NCI-H748 treated with DMSO at 0.1 percent for 48 hours (cell line): ENCODE measurements at places on chromosomes 5 and 9.

GRCh38 chr9:114273461-114273881 is 49.4 kb upstream of the ORM1 start:
- no peak for DNase-seq

DNA sequence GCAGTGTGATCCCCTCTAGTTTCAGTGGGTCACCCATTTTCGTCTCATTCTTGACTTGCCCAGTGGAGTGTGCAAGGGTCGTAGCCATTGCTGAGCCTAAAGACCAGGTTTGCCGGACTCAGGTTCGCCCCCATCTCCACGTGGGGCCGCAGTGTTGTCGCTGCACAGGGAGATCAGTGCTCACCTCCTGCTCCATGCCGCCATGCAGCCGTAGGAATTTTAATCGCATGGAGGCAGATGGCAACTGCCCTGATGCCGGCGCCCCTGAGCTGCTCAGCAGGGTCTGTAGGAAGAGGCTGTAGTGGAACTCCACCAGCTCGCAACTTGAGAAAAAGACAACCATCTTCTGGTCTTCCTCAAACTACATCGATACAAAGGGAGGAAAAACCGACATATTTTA is 24.1 kb downstream of the DDX31 start:
- DNase-seq, result no peak

- no peak for DNase-seq
Measured at GRCh38 chr5:140340605-140341121, 5.7 kb downstream of the HBEGF start.

DNA sequence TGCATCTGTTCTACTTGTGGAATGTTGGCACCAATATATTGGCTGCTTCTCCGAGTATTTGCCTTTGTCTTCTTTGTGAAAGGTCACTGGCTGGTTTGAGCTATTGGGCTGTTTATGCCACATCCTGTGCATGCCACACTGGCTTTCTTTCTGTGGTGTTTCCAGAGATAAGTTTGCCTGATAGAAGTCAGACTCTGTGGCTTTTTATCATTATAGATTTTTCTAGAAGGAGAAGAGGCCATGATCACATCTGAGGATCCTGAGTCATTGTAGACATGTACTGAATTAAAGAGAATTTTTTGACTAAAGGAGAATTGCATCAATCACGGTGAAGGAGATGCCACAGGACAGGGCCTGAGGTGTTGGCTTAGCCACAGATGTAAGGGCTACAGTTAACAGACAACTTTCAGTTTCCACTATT is 26.5 kb upstream of the CDKN2B start:
- DNase-seq, result no peak

DNA sequence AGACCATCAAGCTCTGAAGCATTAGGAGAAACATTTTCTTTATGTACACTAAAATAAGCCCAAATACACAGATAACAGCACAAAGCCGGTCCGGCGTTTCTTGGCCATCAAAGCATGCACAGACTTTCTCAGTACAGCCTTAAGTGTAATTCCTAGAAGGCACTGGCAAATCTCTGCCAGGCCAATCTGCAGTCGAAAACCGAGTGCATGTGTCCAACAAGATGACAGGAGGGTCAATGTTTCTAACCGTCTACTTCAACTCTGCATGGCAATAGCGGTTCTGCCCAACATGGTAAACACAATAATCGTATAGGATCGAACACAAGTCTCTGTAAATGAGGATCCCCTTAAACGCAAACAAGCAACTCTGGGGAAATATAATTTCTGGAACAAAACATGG is 1.1 kb downstream of the ARL15 start:
- no peak for DNase-seq

- DNase-seq, result no peak
Measured at GRCh38 chr9:3969590-3970260, 330.1 kb downstream of the GLIS3 start.

GRCh38 chr5:23639326-23639725 is 131.9 kb downstream of the PRDM9 start:
- no peak for DNase-seq

DNA sequence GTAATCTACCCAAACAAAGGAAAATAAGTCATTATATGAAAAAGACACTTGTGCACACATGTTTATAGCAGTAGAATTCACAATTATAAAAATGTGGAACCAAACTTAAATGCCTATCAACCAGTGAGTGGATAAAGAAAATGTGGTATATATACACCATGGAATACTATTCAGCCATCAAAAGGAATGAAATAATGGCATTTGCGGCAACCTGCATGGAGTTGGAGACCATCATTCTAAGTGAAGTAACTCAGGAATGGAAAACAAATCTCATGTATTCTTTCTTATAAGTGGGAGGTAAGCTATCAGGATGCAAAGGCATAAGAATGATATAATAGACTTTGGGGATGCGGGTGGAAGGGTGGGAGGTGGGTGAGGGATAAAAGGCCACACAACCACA is 34.6 kb downstream of the SLC12A2 start:
- DNase-seq, result no peak

GRCh38 chr9:35954942-35955546 is 2.9 kb downstream of the OR2S2 start:
- peak; percentile 80 for DNase-seq

DNA sequence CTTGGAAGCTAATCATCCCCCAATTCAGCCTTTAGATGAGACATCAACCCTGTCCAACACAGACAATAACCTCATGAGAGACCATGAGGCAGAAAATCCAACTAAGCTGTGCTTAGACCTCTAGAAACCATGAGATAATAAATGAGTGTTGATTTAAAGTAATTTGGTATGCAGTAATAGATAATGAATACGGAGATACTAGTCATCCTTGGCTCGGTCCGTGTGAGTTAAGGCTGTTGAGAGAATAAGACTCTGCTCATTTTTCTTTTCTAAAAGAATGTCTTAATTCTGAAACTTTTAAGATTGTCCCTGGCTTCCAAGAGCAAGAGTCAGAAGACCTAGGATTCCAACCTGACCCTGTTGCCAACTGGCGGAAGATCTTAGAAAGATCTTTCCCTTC is 6.1 kb downstream of the TNC start:
- DNase-seq, result no peak

- DNase-seq, result peak; percentile 92
Measured at GRCh38 chr9:15306757-15307522, at the start of gene TTC39B. Gene TTC39B, minus strand, starts transcription at chr9:15307216. Its CDS starts 91 bp downstream, at chr9:15307125.

- no peak for DNase-seq
Measured at GRCh38 chr5:102231693-102232619, 64.1 kb downstream of the SLCO4C1 start.

GRCh38 chr5:69309380-69309779 is 23.2 kb downstream of the CCDC125 start:
- DNase-seq, result no peak

DNA sequence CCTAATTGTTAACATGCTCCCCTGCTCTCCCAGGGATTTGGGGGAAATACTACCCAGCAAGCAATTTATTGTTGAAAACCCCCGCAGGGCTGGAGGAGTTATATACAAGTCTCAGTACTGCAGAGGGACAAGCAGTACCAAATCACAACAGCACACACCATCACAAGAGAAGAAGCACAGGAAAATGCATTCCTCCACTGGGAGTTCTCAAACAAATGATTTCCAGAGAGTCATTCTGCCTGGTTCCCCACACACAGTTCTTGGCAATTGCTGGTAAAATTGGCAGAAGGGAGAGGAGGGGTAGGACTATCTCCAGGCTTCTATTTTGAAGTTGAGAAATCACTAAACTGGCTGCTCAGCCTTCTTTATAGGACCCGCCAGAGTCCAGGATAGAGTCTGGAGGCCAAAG is 16.8 kb downstream of the SIL1 start:
- DNase-seq, result no peak

DNA sequence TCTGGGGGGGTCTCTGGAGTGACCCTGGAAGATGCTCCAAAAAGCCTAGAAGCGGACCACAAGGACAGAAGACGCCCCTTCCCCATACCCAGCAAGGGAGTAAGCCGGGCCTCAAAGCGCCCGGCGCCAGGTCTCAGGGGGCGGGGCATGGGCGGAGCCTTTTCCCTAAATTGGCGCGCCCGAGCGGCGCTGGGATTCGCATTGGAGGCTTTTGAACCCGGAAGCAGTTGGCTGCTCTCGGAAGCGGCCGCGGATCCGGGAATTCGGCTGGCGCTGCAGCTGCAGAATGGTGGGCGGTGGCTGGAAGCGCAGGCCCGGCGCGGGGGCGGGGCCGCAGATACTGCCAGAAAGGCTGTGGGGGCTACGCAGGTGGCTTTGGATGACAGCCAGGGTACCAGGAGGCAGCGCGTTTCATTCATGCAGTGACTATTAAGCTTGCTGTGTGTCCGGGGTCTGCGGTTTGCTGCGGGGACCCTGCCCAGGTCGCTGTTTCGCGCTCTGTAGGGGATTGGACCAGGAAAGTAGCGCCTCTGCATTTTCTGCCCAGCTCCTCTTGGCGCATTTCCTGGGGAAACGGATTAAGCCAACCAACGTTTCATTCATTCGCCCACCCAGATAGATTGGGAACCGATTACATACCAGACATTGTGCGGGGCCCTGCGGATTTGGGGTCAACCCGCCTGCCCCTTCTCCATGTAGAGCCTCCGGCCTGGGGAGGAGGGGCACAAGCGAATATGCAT is 83.0 kb upstream of the FREM1 start:
- DNase-seq, result peak; percentile 61

DNA sequence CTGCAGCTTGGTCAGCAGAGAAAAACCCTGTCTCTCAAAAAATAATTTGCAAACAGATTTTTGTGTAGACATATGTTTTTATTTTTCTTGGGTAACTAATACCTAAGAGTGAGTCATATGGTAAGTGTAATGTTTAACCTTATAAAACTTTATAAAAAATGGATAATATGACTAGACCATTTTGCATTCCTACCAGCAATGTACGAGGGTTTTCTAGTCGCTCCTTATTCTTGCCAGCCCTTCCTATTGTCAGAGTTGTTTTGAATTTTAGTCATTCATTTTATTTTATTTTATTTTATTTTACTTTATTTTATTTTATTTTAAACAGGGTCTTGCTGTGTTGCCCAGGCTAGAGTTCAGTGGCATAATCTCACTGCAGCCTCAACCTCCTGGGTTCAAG is 37.8 kb downstream of the RABGAP1 start:
- no peak for DNase-seq

DNA sequence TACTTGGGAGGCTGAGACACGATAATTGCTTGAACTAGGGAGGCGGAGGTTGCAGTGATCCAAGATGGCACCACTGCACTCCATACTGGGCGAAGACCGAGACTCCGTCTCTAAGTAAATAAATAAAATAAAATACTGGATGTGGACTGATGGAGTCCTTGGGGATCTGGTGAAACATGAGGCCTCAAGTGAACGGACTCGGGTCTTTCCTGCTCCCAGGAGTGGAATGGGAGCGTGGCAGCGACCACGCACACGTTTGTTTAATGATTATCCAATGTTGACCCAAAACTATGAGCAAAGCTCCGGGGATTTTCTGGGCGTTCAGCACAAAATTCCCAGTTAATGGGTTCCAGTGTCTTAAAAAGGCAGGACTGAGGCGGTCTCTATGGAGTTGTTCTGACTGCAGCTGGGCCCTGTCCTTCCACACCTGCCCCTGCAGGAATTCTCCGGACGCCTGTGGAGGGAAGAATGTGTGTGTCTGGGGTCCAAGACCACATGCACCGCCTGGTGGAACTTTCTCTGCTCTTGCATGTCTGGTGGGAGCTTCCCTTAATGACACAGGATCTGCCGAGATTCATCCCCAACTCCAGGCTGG is 26.6 kb downstream of the NEK6 start:
- DNase-seq, result no peak

GRCh38 chr5:135308752-135309151 is 90.3 kb downstream of the MACROH2A1 start:
- no peak for DNase-seq

- DNase-seq, result no peak
Measured at GRCh38 chr9:35917261-35917660, 8.0 kb downstream of the SPAAR start.

- DNase-seq, result no peak
Measured at GRCh38 chr9:121199921-121200320, 1.7 kb downstream of the RAB14 start.

DNA sequence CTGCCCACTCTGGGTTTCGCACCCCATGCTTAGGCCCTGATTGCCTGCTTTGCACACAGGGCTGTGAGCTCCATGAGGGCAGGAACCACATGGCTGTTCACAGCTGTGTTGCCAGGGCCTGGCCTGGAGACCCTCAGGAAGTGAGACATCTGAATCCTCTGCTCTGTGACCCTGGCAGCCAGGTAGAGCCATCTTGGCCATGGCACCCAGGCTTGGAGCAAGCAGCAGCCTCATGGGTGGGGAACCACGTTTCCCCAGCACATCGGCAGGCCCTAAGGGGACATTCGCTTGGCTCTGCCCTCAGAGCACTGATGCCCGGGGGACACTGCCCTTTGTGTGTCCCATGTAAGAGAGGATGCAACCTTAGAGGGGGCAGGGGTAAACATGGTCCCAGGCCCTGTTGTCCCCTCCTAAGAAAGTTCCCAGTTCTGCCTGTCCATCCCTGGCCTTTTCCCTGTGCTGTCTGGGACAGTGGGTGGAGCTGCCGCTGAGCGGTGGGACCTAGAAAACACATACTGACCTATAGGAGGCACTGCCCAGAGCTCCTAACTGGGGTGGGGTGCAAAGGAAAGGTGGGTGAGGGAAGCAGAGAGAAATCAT is 144.1 kb upstream of the IER5L start:
- no peak for DNase-seq

GRCh38 chr9:34072868-34073590 is 24.3 kb upstream of the UBAP2 start:
- no peak for DNase-seq

DNA sequence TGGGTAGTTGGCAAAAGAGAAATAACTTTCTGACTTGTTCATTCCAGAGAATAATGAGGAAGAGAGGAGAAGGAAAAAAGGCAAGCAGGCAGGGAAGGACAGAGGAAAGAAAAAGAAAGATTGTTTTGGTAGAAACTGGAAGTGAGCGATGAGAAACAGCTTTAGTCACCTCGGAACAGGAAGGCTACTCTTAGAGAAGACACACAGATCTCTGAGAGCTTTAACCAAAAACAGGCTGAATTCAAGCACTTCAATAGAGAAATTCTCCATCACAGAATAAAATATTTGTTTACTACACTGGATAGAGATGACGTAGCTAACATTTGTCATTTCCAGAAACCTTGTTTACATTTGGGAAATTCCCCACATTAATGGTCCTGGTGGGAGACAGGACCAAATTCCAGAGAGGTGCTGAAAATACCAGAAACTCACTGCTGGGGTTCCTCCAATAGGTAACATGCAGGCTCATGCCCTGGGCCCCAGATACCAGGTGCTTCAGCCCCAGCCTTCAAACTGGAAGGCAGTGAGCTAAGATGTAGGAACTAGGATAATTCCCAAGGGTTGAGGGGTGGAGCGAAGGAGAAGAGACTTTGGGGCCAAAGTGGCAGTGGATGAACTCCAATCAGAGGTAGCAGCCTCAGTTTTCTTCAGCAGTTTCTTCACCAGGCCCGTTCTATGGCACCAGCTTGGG is 227.7 kb upstream of the GRAMD2B start:
- DNase-seq, result no peak

- DNase-seq, result peak; percentile 50
Measured at GRCh38 chr9:21434202-21435014, 5.8 kb upstream of the IFNA1 start.

DNA sequence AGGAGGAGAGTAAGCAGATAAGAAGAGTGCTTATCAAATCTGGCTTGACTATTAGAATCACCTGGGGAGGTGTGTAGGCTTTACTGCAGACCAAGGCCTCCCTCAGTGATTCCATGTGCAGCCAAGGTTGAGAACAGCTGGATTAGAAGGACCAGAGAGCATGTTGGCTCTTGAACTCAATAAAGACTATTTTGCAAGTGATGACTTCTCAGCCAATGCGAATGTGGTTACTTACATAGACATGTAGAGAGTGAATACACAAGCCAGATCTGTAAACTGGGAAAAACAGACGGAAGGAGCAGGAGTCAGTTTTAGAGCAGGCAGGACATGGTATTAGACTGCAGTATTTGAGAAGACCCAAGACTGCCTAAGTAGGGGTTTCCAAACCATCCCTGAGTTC is 48.5 kb downstream of the MAMDC2 start:
- DNase-seq, result no peak
